ENCODE measurements at places on chromosomes 2 and 18.

DNA sequence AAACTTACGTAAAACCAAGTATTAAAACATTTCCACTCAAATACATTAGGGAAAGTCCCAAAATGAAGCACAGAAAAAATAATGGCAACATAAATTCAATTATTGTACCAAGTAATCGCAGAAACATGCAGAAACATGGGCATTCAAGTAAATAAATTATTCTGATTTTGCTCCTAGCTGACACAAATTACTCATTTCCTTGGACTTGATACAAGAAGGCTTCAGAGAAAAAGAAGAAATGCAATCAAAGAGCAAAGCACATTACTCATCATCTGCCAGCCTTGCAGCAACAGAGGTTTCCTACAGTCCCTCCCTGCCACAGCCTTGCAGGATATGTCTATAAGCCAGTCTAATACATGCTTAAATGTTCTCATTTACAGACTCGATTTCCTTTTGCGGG lies 439.8 kb upstream of the LYPD1 start:
- DNase-seq = peak; percentile 60

DNA sequence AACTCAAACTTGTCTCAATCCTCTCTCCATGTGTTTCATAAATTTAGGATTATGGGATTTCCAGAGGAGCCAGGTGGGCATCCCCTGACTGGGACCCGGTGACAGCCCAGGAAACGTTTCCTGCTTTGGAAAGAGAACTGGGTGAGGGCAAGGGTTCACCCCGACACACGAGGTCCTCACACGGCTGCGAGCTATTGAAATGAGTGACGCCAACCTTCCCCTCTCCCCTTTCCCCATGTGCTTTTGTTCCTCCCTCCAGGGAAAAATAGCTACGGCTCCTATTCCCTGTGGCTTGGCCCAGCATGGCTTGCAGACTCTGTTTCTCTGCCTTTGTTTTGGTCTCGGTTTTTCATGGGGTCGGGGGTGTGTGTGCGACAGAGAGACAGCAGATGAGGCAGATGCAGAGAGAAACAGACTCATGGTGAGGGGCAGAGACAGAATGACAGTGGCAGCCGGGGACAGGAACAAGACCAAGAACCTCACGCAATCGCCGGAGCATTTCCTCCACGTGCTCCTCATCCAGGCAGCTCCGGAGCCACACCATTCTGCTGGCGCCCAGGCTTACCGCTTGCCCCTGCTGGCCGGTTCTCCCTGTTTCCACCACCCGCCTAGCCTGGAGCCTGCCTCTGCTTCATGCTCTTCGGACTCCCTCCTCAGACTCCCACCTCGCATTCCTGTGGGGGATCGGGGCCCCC lies 238.5 kb downstream of the DYSF start:
- DNase-seq = no peak

- DNase-seq = no peak
These were observed 531.6 kb upstream of the CHAC2 start for GRCh38 chr2:53235836-53236582.

DNA sequence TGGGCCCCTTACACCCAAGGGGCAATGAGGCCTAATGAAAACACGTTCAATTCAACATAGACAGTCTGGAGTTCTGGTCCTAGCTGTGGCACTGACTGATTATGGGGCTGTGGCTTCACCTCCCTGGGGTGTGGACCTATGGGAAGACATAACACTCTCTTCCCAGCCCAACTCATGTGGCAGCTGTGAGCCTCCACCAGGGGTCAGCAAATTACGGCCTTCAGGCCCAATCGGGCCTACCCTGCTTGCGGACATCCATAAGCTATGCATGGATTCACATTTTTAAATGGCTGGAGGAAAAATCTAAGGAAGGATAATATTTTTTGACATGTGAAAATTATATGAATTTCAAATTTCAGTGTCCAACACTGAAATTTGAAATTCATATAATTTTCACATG lies 101.3 kb downstream of the LOXHD1 start:
- no peak for DNase-seq

- no peak for DNase-seq
These were observed 34.0 kb downstream of the FHOD3 start for GRCh38 chr18:36331521-36331971.

GRCh38 chr2:128726911-128727310 lies 408.2 kb upstream of the HS6ST1 start:
- DNase-seq = no peak

DNA sequence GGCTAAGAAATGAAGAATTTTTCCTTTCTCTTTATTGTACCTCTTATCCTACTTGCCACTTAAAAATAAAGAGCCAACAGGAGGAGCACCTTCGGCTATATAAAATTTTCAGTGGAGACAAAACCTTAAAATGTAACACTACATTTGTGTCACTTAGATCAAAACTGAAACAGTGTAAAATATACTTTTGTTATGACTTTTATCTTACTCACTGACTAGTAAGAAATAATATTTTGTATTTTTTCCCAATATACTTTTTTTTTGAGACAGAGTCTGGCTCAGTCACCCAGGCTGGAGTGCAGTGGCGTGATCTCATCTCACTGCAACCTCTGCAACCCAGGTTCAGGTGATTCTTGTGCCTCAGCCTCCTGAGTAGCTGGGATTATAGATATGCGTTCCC lies 28.3 kb downstream of the KCNJ13 start:
- no peak for DNase-seq

GRCh38 chr2:17162713-17163112 lies 355.5 kb downstream of the RAD51AP2 start:
- no peak for DNase-seq

GRCh38 chr2:112880696-112881095 lies 30.3 kb upstream of the IL37 start:
- DNase-seq = no peak

GRCh38 chr2:112157472-112157871 lies 19.3 kb downstream of the FBLN7 start:
- no peak for DNase-seq

- DNase-seq = no peak
These were observed 20.9 kb upstream of the KLF11 start for GRCh38 chr2:10022445-10022844.

DNA sequence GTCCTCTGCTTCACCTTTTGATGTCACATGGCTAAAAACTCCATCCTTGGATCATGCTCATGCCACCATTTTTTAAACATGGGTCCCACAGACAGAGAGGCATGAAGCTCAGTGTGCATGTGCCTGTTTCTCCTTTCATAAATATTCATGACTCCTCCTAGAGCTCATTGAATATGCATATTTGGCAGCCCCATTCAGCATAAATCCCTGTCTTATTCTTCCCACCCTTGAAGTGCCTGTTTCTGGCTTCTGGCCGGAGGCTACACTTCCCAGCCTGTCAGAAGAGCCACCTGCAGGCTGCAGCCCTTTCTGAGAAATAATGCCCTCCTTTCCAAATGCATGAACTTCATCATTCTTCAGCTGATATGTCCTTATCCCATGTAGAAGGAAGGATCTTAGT lies 109.7 kb downstream of the LDLRAD4 start:
- no peak for DNase-seq

- no peak for DNase-seq
These were observed 1.4 kb downstream of the RAB11FIP5 start for GRCh38 chr2:73111073-73112025.

- DNase-seq = no peak
These were observed 50.0 kb upstream of the DSG1 start for GRCh38 chr18:31267823-31268481.

DNA sequence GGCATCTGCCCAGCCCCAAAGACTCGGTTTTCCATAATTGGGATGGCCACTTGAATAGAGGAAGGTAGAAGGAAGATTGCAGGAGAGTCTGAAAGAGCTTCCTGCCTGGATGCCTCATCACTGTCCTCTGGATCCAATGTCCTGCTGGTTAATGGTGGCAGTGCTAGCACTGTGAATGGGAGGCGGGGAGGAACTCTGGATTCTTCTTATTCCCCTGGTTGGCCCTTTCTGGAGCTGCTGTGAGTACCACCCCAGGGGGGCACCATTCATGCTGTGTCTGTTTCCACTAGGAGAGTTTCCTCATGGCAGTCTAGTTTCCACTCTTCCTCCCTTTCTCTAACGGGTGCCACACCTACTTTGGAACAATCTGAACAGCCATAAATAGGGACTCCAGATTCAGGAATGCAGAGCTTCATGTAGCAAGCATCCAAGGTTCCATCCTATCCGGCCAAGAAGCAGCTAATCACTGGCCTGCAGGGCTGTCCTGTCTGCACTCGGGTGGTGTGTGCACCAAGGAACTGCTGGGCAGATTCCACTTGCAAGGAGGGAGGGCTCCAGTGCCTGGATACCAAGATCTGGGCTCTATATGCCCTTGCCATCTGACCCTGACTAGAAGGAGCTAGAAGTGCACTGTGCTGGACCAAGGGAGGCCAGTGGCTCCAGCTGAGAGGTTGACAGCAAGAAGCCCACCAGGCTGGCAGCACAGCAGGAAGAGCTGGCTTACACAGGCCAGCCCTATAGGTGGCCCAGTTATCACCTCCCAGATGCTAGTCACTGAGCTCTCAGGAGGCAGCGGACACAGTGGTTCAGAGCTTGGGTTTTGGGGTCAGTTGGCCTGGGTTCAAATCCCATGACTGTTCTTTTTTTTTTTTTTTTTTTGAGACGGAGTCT lies 4.6 kb upstream of the ATOH8 start:
- DNase-seq = no peak

DNA sequence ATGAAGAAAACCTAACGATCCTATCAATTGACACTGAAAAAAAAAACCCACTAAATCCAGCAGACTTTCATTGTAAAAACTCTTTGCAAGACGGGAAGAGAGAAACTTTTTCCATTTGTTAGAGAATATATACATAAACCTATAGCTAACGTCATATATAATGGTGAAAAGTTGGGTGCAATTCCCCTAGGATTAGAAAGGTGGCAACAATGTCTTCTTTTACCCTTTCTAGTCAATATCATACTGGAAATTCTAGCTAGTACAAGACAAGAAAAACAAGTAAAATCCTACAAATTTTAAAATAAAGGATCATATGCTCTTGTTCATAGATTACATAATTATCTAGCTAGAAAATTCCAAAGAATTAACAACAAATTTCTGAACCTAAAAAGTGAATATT lies 1596.5 kb upstream of the LRRTM1 start:
- no peak for DNase-seq

Measured in fibroblast of skin of left quadriceps (primary cell).